Endodermal cell (in vitro differentiated cells): ENCODE measurements at places on chromosomes 1 and 21. TPM values are rescaled to one million over a fixed set of nuclear protein-coding genes. Genes with fewer than 3 reads are reported as not detected.

The GPR52 gene
- 1.0 and 1.1 TPM in 2 replicates for total RNA-seq

- no peaks in the 10 kb centered on the region for H3K27me3 ChIP-seq
- no peak overlapping the region for H3K27ac ChIP-seq
- no peak for DNase-seq
- no peaks in the 10 kb centered on the region for H3K36me3 ChIP-seq
- H3K4me3 ChIP-seq = no peak overlapping the region
These were observed 98.2 kb upstream of the ERG start for GRCh38 chr21:38596264-38597042.

The ARHGEF10L gene
- 10.5 and 10.6 TPM in 2 replicates for total RNA-seq

GRCh38 chr1:228279011-228279721 lies 71.3 kb downstream of the OBSCN start:
- no peaks in the 10 kb centered on the region for H3K27me3 ChIP-seq
- peaks cover 12% of the 10 kb centered on the region for H3K36me3 ChIP-seq

- H3K36me3 ChIP-seq = no peaks in the 10 kb centered on the region
- no peak overlapping the region for H3K27ac ChIP-seq
- no peaks in the 10 kb centered on the region for H3K27me3 ChIP-seq
- no peak overlapping the region for H3K4me3 ChIP-seq
- no peak for DNase-seq
These were observed 35.0 kb upstream of the HUNK start for GRCh38 chr21:31837618-31838390.
